ENCODE measurements at places on chromosomes 16 and 17. TPM values are rescaled to one million over a fixed set of nuclear protein-coding genes. Genes with fewer than 3 reads are reported as not detected.

GPS1 gene
- total RNA-seq: 133 TPM

CDRT15 gene
- not detected for total RNA-seq

NLRC3 gene
- total RNA-seq: 0.03 TPM

CRYBA1 gene
- not detected for total RNA-seq

RNF112 gene
- total RNA-seq: 0.48 TPM

CAVIN1 gene
- total RNA-seq: 430 TPM

HNF1B gene
- total RNA-seq: 18.7 TPM

GPR139 gene
- total RNA-seq: not detected

TEDC2 gene
- 19.2 TPM for total RNA-seq
